Posterior cingulate gyrus (tissue), 11 donors: ENCODE measurements at places on chromosomes 2 and 18.

DNA sequence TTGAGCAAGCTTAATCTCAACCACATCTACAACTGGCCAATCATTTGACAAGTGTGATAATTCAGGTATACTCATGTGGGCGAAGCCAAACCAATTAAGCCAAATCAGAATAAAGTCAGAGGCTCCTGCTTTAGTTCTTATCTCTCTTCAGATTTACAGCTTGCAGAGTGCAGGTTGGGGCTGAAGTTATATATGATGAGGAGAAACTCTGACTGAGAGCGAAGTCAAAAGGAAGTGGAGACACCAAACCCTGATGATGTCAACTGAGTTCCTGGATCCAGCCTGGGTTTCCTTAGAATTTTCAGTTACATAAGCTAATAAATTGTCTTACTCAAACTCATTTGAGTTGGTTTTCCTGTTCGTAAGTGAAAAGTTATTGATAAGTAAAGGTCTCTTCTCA, 73.9 kb downstream of the ASXL2 start:
- DNase-seq, result no peak

- DNase-seq, result no peak
These were observed 28.5 kb upstream of the PPP3R1 start for GRCh38 chr2:68280796-68281195.

DNA sequence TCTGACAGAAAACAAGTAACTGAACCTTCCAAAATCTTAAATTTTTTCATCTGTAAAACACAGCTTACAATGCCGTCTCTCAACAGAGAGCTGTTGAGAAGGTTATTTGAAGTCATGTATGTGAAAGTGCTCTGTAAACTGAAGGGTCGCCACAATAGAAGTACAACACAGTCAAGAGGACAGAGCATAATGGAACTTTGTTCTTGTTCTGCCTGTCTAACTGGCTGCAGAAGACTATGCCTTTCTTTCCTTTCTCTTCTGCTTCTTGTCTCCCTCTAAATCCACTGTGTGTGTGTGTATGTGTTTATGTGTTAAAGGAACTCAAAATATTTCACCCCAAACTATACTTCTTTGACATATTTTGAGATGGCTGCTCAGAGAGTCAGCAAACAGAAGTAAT, 365.8 kb upstream of the RND3 start:
- no peak for DNase-seq

GRCh38 chr18:37501136-37501535, 64.5 kb downstream of the CELF4 start:
- DNase-seq, result no peak

GRCh38 chr2:73700131-73700611, 37.0 kb downstream of the TPRKB start:
- no peak for DNase-seq

DNA sequence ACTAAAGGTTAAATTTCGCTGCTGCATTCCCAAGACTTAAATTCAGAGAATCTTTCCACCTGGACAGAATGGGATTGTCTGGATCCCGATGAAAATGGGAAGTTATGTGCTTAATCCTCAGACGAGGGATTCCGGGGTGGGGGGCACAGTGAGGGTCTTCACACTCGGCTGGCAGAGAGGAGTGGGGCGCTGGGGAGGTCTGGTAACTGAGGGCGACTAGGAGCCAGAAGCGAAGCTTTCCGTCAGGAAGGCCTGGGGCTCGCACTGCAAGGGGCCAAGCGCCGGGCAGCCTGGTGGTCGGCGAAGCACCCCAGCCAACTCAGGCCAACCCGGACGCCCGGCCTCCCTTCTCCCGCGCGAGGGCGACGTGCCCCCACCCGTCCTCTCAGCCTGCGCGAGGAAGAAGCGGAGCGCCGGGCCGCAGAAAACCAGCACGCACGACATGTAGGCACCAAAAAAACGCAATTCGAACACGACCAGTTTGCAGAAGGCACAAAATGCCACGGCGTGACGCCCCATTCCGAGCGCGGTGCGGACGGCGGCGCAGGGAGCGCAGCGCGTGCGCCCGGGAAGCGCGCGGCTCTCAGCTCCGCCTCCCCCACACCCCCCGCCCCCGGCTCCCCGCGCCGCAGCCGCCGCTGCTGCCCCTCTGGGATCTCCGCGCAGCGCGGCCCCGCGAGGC, 188.1 kb downstream of the ZEB2 start:
- DNase-seq, result peak; percentile 67

GRCh38 chr18:75343389-75343788, 84.1 kb downstream of the SMIM21 start:
- DNase-seq, result no peak

DNA sequence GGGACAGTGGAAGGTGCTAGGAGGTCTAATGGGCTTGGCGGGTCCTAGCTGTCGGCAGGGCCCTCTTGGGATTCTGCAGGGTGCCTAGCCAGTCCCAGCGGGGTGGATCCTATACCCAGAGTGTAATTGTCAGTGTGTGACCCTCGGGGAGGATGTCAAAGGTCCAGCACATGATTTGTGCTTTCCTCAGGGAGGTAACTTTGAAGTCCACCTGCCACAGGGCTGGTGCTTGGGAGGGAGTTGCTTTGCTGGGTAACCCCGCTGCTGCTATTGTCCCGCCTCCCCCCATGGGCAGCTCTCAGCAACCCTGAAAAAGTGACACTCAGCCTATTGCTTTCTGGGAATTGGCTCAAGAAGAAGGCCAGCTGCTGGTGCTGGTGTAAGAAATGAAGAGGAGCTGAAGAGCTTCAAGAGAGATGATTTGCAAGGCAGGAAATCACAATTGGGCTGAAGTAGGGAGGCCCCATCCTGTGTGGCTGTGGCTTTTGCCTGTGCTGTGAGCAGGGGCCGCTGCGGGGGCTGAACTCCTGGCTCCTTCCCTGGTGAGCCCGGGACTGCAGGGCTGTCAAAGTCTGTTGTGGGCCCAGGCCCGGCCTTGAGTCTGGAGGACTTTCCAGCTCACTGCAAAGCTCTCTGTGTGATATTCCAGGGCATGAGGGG, 36.4 kb downstream of the EMILIN2 start:
- no peak for DNase-seq

GRCh38 chr18:7980656-7981055, 413.5 kb downstream of the PTPRM start:
- no peak for DNase-seq

DNA sequence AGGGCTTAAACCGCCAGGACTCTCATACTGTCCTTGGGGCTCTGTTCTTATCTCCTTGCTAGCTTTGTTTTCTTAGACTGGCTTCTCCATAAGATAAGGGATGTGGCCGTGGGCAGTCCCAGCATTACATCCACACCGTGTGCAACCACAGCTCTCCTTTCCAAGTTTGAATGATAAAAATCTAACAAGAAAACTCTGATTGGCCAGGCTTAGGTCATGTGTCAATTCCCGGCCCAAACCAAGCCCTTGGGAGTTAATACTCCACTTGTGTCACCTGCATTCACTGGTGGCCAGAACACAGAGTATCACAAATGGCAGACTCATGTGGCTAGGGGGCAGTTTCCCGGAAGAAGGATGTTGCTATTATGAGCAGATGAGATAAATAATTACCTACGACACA, 43.2 kb upstream of the KDM3A start:
- no peak for DNase-seq

DNA sequence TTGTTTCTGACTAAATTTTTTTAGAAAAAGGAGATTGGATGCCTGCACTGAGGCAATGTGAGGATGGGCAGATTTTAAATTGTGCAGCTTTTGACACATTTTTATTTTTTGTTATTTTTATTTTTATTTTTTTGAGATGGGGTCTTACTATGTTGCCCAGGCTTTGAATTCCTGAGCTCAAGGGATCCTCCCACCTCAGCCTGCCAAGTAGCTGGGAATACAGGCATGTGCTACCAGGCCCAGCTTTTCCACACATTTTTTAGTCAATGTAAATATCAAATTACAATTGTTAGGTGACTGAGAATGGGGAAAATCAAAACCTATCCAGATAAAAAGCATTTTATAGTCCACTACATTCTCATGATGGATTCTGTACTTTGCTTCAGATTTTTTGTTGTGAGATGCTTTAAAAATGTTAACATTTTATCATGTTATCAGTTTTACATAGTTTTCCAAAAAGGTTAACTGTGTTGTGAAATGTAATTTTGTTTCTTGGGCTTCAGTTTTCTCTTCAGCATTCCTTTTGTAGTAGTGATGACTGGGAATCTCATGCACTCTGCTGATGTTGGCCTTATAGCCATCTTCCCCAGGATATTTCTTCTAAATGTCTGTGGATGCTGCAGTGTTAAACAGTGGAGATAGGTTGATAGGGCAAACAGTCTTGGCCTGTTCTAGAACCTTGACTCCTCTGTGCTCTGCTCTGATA, 41.4 kb downstream of the PKP4 start:
- DNase-seq, result no peak

GRCh38 chr2:179377296-179377695, 112.7 kb upstream of the SESTD1 start:
- no peak for DNase-seq

DNA sequence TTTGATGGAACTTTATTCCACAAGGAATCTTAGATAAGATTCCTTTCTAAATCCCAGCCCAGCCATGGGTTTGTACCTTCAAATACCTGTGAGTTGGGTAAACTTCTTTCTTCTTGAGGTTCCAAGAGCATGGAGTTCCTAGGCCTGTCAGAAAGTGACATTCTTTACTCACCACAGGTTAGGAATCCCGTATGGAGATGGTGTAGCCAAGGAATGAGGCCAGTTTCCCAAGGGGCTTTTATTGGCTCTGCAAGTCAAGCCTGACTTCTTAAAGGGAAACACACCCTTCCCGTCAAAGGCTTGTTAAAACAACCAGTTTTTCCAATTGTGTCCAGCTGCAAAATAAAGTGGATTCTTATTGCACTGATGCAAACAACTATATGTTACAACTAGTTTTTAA, 45.8 kb downstream of the STK17B start:
- no peak for DNase-seq

GRCh38 chr18:76462326-76462694, 32.7 kb downstream of the ZNF516 start:
- DNase-seq, result no peak

DNA sequence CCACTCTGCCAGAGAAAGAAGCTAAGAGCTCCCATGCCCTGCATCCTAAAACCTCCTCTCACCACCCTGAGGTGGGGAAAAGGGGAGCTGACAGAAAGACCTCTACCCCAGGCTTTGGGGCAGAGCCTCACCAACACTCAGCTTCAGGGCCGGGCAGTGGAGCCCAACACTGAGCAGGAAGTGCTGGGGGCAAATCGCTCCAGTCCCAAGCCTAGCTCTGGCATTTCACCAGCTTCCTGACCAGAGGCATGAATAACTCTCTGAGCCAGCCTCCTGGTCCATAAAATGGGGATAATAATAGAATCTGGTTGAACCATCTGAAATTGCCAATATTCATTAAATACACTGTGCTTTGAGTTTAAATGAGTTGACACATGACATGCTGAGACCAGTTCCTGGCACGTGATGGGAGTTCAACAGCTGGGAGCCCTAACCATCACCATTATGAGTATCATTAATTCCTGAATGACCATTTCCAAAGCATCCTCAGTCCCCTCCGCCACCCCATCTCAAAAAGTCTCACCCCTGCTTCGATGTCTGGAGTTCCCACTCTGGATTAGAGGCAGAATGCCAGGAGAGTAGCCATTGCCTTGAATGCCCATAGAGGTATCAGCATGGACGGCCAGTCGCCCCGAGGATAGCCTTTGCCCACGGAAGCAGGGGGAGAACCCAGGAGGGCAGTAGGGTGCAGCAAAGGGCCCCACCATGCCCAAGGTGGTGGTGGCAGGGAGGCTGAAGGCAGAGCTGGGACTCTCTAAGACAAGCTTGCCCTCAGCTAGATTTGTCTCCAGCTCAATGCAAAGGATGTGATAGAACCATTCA, 153.4 kb downstream of the TNS1 start:
- DNase-seq, result no peak

- DNase-seq, result no peak
These were observed 467.3 kb upstream of the ETAA1 start for GRCh38 chr2:66929632-66930338.

DNA sequence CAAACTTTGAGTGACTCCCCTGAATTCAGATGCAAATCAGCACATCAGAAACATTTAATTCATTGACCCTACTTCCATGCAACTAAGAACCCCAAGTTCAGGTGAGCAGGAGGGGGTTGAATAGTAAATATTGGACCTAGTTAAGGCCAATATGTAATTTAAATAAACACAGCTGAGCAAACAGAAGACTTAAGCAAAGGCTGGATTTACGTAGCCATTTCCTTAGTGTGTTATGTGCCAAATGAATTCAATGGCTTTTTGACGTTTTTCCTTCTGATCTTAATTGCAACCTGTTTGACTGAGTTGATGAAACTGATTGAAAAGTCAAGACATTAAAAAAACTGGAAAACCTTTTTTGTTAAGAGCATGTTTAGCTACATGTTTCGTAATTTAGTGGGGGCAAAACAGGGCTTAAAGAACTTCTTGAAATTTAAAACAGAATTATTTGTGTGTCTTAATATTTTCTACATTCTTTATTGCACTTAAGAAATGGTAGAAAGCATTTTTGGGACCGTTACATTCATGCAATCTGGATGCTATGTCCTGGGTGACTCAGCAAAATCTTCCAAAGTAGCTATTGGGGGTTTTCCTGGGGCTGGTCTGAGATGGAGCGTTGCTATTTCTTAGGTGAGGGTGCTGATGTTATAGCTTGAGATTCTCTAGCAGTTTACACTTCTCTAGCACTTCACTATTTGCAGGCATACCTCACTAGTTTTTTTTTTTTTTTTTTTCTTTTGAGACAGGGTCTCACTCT, 25.5 kb upstream of the KCNE4 start:
- no peak for DNase-seq

DNA sequence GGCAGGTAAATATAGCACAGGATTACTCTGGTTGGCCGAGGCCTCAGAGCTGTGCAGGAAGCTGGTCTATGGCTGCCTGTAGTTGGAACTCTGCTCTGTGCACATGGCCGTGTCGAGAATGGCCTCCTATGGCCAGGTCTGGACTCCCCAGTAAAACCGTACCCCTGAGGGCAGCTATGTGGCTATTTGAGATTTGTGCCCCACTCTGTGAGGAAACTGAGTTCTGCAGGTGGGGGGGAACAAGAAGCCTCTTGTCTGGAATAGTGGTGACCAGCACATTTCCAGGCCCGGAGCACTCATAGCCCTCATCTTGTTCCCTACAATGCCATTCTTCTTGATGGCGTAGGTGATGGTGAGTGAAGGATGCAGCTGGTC, 15.0 kb upstream of the TEX51 start:
- DNase-seq, result no peak

DNA sequence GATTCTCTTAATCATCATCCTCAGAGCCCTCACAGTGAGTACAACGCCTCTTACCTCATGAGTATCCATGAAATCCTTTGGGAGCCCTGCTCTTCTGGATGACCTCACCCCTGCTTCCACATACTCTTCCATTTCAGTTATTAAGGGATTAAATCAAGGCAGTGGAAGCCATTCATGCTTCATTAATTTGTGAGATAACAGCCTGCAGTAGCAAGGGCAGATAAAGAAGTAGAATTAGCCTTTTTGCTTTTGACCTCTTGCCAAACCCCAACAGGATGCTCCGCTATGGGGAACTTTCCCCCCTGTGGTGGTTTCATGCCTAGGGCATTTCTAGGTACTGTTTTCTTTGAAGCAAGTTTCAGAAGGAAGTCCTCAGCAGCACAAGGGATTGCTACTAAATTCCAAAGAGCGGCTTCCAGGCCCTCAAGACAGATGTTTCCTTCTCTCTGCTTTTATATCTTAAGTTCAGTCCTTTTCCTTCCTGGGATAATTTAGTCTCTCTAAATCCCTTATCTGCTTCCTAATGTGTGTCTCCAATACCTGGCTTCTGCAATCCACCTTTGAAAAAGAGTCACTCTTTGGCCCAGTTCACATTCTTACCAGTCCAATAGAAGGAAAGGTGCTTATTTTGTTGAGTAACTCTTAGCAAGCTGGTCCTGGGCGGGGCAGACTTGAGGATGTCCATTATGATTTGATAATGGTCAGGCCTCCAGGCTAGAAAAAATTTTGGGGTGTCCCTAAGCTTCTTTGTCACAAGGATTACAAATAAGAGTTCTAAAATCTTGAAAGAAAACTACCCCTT, 76.9 kb downstream of the MYO1B start:
- no peak for DNase-seq
